ENCODE measurements at places on chromosomes 1 and 21.

GRCh38 chr1:22875241-22875640 lies 97.4 kb downstream of the LACTBL1 start:
- DNase-seq = no peak

- DNase-seq = no peak
Measured at GRCh38 chr1:218424502-218424901, 79.4 kb downstream of the TGFB2 start.

DNA sequence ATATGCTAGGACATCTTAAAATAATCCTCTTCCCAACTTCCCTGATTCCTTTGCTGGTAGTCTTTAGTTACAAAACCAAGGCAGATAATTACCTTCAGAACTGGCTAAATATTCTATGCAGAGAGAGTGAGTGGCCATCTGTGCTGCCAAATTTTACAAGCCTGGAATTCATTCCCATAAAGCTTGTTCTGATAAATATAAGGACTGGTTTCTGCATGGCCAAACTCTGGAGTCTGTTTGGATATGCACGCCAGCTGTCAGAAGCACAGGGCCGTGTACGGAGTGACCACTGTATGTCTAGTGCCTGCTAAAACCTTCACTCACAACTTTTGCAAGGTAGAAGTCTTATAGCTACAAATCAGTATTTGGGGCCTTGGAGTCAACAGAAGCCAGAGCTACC lies 66.5 kb upstream of the RAVER2 start:
- no peak for DNase-seq

DNA sequence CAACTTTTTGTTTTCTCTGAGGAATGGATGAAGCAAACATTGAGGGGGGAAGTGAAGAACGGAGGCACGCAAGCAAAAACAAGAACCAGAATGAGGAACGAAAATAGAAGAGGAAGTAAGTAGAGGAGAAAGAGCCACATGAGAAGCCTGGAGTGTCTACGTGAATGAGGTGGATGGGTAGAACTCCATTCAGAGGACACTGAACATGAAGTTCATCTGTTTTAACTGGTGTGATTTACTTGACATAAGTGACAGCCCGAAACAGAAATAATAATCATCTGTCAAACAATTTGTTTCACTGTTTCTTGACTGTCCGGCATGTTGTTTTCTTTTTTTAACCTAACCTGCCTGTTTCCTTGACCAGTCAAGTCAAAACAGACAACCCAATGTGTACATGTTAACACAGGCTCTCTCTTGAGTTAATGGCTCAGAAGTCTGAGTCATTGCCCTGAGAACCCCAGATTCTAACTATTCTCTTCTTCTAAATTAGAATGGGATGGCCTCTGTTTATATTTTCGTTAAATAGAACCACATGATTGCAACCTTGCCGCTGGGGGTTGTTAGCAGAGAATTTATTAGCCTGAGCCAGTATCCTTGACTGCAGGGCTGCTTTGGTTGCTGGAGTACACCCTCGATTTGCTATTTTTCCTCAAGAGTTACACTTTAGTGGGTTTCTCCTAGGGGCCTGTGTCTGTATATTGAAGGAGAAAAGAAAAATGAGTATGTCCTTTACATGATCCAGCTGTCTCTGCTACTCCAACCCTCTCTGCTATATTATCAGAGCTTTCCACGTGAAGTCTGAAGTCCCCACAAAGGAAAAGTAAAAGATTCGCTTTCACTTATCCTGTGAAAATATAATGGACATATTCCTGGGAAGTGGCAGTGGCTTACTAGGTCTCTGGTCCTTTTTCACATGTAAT lies 151.7 kb downstream of the ZC3H11B start:
- no peak for DNase-seq

- peak; percentile 77 for DNase-seq
Measured at GRCh38 chr1:177181631-177182291, 11.0 kb downstream of the BRINP2 start.

GRCh38 chr1:60071296-60071695 lies 2.3 kb downstream of the C1orf87 start:
- DNase-seq = no peak

DNA sequence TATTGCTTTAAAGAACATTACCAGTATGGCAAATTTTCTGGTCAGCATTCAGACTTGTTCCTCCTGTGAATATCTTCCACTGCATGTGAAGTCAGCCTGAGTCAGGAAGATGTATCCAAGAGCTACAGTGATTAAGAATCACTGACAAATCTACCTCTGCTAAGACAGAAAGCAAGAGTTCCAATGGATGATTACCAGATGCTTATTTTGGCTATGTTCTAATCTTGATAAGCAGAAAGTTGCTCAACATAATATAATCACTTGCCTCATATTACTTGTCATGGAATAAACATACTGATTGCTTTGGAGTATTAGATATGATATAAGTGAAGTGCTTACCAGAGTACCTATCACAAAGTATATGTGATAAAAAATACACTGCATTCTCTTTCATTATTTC lies 738.1 kb downstream of the ADGRL2 start:
- no peak for DNase-seq

- DNase-seq = no peak
Measured at GRCh38 chr1:30733493-30733892, 10.1 kb upstream of the MATN1 start.

- no peak for DNase-seq
Measured at GRCh38 chr1:76494807-76495206, 372.5 kb upstream of the ST6GALNAC5 start.

- no peak for DNase-seq
Measured at GRCh38 chr1:25137106-25137505, 95.2 kb downstream of the SYF2 start.
